Glutamatergic neuron (in vitro differentiated cells): ENCODE measurements at places on chromosomes 16 and 17.

DNA sequence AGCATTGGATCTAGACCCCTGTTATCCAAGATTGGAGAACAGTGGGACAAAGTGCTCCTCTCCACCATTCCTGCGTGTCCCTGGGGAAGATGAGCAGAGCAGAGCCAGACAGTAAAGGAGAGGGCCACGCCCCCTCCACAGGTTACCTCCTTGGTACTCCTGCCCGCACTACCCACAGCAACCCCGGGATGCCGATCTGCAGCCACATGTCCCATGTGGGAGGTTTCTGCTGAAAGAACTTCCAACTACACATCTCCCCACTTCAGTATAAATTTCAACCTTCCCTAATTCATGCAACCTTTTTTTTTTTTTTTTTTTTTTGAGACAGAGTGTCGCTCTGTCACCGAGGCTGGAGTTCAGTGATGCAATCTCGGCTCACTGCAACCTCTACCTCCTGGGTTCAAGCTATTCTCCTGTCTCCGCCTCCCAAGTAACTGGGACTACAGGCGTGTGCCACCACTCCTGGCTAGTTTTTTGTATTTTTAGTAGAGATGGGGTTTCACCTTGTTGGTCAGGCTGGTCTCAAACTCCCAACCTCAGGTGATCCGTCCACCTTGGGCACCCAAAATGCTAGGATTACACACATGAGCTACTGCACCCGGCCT, 2.3 kb downstream of the RAB37 start:
- no peak for DNase-seq

DNA sequence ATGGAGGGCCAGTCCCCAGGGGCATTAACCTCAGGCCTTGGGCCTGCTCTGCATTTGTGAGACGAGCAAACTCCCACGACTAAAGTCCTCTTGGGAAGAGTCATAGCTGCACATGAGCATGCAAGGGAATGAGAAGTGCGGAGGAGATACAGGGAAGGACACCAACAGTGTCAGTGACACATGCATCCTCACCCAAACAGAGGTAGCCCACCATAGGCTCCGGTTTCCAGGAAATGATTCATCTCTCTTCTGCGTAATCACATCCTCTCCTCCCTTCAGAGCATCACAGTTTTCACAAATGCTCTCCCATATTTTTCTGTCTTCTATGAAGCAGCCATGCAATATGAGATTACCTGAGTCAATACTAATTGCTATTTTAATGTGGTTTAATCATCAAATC, 725.7 kb upstream of the GOT2 start:
- peak; percentile 15 for DNase-seq

GRCh38 chr16:66136841-66137240, 229.7 kb upstream of the CDH5 start:
- DNase-seq, result no peak

DNA sequence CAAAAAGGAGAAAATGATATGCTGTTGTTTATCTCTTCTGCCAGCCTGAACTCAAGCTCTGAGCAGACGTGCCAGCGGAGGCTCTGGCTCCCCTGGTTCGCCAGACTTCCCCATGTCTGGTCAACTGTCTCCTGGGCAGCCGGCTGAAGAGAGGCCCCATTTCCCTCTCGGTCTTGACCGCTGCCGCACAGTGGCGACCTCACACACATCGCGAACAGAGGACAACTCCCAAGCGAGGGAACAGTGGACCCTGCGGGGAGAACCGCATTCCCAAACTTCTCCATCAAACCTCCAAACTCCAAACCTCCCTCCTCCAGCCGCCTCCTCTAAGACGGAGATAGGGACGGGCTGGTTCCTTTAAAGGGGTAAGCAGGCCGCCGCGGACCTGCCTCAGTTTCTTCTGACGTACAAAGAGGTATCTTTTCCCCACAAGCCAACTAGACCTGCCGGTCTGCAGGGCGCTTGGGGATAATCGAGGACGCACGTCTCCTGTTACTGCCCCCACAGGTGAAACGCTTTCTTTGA, 24.9 kb upstream of the RFFL start:
- DNase-seq, result peak; percentile 50
